ENCODE measurements at places on chromosomes 13 and 19.
A peak's percentile ranks its signal among the peaks of the same experiment; 100 is the strongest.

DNA sequence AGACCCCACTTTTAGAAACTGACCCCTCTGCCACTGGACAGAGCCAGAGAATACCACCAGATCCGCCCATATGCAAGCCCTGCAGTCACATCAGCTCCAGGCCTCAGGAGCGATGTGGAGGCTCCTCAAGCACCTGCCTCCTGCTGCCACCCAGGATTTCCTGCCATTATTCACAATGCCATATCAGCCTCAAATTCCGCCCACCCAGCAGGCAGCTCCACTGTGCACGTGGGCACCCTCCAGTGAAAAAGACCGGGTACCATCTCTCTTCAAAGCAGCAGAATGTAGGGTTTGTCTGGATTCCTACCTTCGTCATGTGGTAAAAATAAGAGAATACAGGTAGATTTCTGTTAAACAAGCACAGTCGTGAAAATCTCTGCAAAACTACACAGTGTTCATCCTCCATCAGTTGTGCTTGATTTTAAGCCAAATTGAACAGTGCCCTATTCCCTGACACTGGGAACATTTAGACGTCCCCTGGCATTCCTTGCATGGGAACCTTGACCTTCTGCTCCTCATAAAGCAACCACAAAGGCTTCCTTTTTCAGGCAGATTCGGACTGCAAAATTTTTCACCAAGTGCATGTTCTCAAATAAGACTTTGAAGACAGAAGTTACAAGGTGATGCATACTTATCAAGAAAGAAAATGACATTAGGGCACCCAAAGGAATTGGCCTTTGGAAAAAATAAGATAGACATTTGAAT, 56.4 kb downstream of the FAM124A start:
- H3K4me1 ChIP-seq = no peaks in the 10 kb centered on the region
- no peaks in the 10 kb centered on the region for H3K36me3 ChIP-seq
- H3K27ac ChIP-seq = no peak overlapping the region
- no peaks in the 10 kb centered on the region for H3K27me3 ChIP-seq

- H3K4me1 ChIP-seq = peaks cover 26% of the 10 kb centered on the region
- H3K27ac ChIP-seq = no peak overlapping the region
- no peaks in the 10 kb centered on the region for H3K27me3 ChIP-seq
- H3K36me3 ChIP-seq = no peaks in the 10 kb centered on the region
- no peak overlapping the region for H3K4me3 ChIP-seq
Measured at GRCh38 chr19:17491287-17491686, 20.2 kb upstream of the PGLS start.

- peak overlapping the region; percentile 63 for H3K4me3 ChIP-seq
- peak overlapping the region; percentile 85 for H3K27ac ChIP-seq
- no peaks in the 10 kb centered on the region for H3K27me3 ChIP-seq
- H3K4me1 ChIP-seq = peaks cover 17% of the 10 kb centered on the region
Measured at GRCh38 chr13:99657848-99658260, 156.6 kb downstream of the TM9SF2 start.

DNA sequence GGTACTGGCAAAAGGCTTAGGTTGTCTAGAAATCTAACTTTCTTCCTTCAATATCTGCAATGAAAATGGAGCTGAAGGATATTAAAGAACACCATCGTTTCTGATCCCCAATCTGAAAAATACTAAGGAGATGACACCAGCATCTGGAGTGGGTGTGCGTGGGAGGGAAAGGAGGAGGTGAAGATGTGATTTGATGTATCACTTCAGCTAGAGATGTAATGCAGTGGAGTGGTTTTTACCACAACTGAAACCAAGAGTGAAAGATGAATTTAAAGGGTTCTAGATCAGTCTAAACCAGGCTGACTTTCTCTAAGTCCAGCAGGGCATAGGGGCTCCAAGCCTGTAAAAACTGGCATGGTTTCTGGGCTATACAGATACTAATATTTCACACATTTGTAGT, 148.4 kb downstream of the AKAP11 start:
- H3K27ac ChIP-seq = no peak overlapping the region
- no peaks in the 10 kb centered on the region for H3K36me3 ChIP-seq
- H3K4me1 ChIP-seq = no peaks in the 10 kb centered on the region
- no peaks in the 10 kb centered on the region for H3K27me3 ChIP-seq
- no peak overlapping the region for H3K4me3 ChIP-seq

DNA sequence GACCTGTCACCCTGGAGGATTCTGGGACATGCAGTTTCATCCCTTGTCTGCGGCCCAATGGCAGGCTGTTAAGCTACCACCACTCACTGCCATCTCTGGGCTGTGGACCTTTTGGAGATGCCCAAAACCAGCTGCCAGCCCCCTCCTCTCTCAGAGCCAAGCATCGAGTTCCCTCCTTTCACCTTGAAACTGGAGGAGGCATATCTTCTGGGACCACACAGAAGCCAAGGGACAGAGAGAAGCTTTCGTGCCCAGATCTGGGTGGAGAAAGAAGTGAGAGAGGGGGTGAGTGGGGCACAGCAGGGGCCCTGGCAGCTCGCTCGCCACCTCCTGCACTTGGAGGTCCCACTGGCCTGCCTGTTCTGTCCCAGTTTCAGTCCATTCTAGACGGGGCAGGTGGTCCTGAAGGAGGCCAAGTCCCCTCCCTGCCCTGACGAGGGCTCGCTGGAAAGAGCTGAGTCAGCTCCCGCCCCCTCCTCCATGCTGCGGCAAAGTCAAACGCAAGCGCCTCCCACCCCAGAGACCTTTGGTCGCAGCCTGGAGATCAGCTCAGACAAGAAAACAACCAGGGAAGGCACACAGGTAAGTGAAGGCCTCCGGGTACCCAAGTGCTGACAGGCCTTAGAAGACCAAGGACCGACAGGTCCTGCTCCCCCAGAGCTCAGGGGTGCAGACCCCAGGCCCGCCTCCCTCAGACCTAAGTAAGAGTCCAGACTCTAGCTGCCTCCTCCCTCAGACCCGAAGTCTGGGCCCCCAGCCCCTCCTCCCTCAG, 3.8 kb downstream of the BCAT2 start:
- H3K4me3 ChIP-seq = no peak overlapping the region
- H3K4me1 ChIP-seq = peaks cover 17% of the 10 kb centered on the region
- DNase-seq = no peak
- peaks cover 12% of the 10 kb centered on the region for H3K36me3 ChIP-seq

Measured in lower lobe of right lung (tissue), 2 donors.